ENCODE measurements at places on chromosomes 1 and 21.

GRCh38 chr1:221316491-221317056 is 425.3 kb downstream of the DUSP10 start:
- no peak for DNase-seq

DNA sequence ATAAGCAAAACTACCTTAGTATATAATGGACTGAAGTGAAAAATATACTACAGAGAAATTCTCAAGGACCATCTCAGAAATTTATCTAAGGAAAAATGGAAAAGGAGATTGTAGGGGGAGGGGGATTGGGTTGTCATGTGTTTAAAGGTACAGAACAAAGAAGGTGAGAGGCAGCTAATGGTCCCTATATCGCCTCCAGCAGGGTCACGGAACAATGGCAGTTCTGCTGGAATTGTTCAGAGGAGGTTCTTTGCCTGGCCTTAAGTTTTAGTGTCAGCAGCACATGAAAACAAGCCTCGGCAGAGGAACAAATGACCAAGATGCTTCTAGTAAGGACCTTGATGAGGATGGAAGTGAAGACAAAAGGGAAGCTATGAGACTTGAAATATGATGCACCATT is 42.0 kb upstream of the RGS2 start:
- DNase-seq = no peak

DNA sequence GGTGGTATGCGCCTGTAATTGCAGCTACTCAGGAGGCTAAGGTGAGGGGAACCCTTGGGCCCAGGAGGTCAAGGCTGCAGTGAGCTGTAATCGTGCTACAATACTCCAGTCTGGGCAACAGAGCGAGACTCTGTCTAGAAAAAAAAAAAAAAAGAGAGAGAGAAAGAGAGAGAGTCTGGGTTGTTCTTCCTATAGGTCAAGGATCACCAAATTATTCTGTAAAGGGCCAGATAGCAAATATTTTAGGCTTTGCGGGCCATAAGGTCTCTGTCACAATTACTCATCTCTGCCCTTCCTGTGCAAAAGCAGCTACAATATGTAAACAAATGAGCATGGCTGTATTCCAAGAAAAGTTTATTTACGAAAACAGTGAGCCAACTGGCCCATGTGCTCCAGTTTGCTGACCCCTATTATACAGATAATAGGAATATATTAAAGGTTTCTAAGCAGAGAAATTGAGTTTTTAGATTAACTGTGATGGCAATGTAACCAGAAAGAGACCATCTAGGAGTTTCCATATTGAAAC is 2.1 kb downstream of the SASS6 start:
- DNase-seq = no peak

DNA sequence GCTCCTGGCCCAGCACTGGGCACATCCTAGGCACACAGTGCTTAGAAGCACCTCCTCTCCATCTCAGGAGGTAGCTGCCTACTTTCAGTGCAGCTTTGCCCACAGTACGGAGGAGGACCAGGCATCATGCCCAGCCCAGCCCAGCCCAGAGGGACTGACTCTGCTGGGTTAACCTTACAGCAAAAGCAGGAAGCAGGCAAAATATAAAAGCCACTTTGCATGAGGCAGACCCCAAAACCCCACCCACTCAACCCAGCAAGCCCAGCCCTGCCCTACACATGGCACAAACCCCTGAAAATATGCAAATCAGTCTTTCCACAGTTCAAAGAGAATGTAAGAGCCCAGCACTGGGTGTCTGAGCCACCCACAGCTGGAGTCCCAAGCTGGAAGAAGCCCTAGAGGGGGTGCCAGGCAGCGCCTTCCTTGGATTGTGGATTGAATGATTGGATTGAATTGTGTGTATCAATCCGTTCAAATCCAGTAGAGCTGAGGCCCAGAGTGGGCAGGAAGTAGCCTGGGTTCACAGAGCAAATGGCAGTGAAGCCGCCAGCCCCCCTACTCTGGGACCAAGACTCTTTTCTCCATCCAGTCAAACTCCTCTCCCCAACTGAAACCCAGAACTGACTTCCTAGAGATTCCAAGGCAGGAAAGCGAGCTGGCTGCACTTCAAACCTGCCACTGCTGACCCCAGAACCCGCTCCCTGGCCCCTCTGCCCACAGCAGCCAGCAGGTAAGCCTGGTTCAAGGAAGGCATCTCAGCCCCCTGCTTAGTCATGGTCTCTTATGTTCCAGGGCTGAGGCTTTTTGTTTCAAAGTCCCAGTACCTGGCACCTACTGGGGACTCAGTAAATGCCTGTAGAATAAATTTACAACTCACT is 117.7 kb downstream of the LACTBL1 start:
- DNase-seq = peak; percentile 35

DNA sequence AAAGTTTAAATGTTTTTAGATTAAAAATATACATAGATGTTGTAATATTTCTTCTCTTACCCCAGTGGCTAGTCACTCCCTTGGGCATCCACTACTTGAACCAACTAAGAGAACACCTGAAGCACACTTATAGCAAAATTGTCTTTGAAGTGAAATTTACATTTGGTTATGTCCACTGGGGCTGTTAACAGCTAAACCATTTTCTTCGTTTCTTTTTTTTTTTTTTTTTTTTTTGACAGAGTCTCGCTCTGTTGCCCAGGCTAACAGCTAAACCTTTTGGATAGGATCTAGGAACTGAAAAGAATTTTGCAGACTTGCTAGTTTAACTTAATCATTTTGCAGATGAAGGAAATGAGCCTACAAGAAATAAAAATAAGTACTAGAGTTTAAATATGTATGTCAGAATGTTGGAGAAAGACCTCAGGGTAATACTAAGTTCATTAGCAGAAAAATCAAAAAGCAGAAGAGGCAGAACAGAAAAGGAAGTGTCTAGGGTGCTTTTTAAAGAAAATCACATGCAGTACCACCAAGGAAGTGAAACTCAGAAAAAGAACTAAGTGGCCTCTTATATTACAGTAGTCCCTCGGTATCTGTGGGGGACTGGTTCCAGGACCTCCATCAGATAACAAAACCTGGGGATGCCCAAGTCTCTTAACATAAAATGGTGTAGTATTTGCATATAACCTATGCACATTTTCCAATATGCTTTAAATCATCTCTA is 11.8 kb downstream of the DRAM2 start:
- DNase-seq = no peak

GRCh38 chr21:40454057-40454456 is 392.9 kb downstream of the DSCAM start:
- DNase-seq = no peak

GRCh38 chr21:37365517-37366481 is 774 bp upstream of the DYRK1A start:
- DNase-seq = peak; percentile 73

- DNase-seq = no peak
These were observed 29.1 kb downstream of the FHAD1 start for GRCh38 chr1:15275921-15276683.

DNA sequence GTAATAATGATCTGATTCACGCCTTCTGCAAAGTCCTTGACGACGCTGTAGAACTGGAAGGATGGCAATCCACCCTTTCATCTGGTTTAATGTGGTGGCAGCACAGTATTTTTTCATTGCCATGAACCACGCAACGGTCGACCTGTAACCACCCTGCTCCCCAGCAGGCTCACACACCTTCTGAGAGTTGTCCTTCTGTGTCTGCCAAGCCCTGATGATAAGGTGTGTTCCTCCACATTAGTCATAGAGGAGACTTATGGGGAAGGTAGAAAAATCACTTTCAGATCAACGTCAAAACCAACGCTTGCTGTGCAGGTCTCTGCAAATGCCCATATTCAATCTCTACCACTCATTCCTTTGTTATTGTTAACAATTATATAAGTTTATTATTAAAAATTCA is 328.7 kb downstream of the SIPA1L2 start:
- DNase-seq = no peak

- peak; percentile 55 for DNase-seq
These were observed 4.8 kb upstream of the HEATR1 start for GRCh38 chr1:236608930-236609726.

- no peak for DNase-seq
These were observed 172.8 kb upstream of the PTGFR start for GRCh38 chr1:78318011-78318410.

DNA sequence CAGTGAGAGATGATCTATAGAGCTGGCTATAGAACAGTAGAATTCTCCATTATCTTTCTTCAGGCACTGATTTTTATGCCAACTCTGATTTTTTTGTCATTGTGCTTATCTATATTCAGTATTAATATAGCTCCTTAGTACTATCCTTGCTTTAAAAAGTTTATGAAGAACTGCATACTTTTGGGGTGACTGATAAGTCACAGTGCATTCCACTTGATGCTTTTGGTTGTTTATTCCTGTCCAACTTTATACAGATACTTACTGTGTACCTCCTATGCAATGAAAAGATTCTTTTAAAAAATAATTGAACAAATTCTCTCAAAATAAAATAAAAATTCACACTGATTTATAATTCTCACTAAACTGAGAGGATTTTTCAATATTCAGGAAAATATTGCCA is 71.6 kb downstream of the COL24A1 start:
- no peak for DNase-seq

- no peak for DNase-seq
These were observed 308.8 kb downstream of the HHIPL2 start for GRCh38 chr1:222239130-222239529.

DNA sequence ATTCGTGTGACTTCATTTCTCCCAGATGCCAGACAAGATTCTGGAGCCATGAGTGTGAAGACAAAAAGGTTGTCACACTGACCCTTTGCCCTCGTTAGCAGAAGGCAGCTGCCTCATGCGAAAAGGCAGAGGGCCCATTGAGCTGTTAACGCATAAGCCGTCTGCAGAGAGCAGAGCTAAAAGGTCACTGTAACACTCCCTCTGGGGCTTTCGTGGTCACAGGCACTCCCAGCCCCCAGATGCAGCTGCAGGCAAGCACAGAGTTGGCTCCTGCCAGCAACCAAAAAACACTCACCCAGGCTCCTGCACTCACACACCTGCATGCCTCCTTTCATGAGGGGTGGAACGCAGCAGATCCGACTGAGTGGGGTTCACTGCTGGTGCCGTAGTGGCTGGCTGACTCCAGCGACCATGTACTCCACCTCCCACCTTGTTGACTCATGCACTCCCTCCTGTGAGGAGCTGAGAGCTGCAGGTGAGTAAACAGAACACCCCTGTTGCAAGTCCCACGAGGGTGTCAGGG is 287.5 kb downstream of the SMYD3 start:
- DNase-seq = no peak

DNA sequence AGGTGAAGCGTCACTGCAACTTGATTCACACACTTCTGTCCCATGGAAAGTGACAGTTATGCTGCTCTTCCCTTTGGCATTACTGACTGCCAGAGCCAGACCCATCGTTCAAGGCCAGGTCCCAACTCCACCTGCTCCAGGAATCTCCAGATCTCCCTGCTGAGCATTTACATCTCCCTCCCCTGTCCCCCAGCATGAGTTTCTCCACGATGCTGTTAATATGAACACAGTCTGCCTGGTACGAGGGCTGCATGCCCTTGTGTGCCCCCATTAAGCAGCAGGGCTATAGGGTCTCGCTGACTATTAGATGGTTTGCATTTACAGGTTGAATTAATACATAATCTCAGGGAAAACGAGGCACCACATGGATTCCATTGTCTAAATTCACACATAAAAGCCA is 4.3 kb downstream of the F3 start:
- no peak for DNase-seq

GRCh38 chr1:69377507-69377906 is 190.2 kb upstream of the LRRC7 start:
- DNase-seq = no peak

DNA sequence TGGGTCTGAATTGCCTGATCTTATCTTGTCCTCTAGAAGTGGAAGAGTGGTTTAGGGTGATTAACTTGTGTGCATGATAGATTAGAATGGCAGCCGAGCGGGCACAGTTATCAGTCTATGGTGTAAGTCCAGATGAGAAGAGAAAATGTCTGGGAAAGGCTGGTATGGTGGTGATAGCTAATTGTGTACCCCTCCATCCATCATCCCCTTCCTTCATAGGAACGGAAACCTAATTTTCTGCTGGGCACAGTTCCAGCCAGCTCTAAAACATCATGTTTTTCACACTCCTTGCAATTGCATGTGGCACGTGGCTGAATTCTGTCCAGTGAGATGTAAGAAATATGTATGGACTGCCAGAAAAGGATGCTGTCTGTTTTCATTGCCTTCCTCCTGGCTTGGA is 40.9 kb upstream of the ZP4 start:
- DNase-seq = no peak
